ENCODE measurements at places on chromosomes 1 and 21.
A peak's percentile ranks its signal among the peaks of the same experiment; 100 is the strongest.

DNA sequence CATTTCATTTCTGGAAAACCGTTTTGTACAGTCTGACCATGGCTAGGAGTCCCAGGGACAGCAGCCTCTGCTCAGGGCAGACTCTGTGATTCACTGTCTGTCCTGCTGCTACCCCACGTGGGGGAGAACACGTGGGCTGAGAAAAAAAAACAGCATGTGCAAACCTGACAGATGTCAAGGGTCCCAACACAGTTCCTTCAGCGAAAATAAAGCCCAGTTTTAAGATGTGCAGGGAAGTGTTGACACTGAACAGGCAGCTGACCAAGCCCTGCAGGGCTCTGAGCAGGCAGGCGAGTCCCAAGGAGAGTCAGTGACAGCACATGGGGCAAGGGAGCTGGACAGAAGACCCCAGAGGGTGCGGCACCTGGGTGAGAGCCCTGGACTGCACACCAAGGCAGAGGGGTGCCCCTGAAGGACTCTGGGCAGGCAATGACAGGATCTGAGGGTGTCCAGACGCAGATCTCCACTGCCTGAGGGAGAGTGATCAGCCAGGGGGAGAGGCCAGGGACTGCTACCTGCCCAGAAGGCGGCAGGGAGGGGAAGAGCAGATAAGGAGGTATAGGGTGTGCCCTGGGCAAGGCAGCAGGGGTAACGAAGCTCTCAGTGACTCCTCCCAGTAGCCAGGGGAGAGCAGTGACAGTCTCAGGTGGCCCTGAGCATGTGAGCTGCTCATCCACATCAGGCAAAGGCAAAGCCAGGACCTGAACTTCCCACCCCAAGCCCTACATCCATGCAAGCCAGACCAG is 5.1 kb upstream of the SPATC1L start:
- H3K36me3 ChIP-seq, result peaks cover 51% of the 10 kb centered on the region
- peak; percentile 61 for DNase-seq
- H3K4me3 ChIP-seq, result no peak overlapping the region
- no peaks in the 10 kb centered on the region for H3K27me3 ChIP-seq
- no peak overlapping the region for H3K27ac ChIP-seq
- H3K4me1 ChIP-seq, result peaks cover 30% of the 10 kb centered on the region

GRCh38 chr1:223645903-223646302 is 19.6 kb downstream of the CAPN8 start:
- no peak overlapping the region for H3K27ac ChIP-seq
- peaks cover 89% of the 10 kb centered on the region for H3K27me3 ChIP-seq
- no peaks in the 10 kb centered on the region for H3K36me3 ChIP-seq

DNA sequence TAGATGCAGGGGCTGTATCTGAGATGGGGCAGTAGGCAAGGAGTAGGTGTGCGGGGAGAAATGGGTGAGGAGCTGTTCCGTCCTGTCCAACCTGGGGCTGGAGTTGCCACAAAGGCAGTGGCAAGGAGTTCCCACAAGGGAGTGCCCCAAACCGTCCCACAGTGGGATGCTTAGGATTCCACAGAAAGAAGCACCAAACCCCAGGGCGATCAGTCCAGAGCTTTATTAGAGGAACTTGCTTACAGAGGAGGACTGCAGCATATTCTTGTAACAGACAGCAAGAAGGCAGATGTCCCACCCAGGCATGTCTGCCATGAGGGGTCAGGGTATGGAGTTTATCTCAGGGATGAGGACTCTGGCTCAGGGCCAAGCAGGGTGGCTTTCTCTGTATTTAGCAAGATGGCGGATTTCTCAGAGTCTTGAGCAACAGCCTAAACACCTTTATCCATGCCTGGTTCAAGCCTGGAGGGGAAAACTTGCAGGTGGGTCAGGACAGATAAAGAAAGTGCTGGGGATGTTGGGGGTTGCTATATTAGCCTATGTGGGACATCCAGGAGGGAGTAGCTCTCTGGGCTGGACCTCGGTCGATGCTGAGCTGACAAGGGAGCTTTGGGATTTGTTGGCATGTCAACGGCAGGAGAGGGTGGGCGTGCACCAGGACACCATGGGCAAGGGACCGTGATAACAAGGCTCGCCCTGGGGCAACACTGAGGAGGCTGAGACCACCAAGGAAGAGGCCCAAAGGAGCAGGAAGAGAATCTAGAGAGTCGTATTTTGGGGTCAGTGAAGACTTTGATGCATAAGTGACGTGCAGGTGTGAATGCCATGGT is 32.8 kb downstream of the OBSCN start:
- H3K36me3 ChIP-seq, result peaks cover 48% of the 10 kb centered on the region
- no peaks in the 10 kb centered on the region for H3K4me1 ChIP-seq
- no peaks in the 10 kb centered on the region for H3K27me3 ChIP-seq

DNA sequence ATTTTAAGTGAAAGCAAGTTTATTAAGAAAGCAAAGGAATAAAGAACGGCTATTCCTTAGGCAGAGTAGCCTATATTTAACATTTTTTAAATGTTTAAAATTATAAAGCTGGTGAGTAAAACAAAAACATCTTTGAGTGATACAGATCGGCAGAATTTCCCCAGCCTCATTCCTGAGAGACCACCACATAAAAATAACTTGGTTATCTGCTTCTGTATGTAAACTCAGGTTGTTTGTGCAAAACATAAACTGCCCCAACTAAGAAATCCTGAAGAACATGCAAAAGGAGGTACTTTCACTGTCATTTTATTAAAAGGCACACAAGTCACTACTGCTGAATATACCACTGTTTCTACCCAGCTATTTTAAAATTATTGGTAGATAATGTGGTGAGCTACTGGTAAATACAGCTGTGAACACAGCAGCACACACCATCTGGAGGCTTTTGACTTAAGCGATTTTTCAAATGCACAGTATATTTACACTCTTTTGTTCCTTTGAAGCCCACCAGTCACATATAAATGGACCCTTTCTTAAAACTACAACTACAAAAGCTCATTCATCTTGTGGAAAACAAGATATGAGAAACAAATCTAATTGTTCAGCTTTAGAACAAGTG is 119.3 kb downstream of the RERE start:
- H3K36me3 ChIP-seq, result no peaks in the 10 kb centered on the region
- H3K4me3 ChIP-seq, result no peak overlapping the region
- DNase-seq, result no peak
- no peak overlapping the region for H3K27ac ChIP-seq
- H3K27me3 ChIP-seq, result no peaks in the 10 kb centered on the region

DNA sequence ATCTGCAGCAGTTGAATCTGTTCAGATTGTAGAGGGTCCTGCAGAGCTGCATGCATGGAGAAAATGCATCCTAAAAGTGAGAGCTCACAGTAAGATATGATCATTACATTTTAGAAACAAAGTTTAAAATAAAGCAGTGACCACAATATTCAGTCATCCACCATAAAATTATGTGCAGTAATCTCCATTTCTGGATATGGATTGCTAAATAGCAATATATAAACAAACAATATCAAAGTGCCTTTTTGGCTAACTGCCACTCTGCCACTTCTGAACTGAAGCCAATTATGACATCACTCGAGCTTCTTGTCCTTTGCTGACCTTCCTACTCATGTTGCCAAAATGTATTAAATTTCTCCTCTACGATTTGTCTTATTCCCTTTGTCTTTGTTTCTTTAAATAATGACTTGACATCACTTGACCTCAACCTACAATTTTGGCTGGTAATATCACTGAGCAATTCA is 262.0 kb upstream of the CXADR start:
- H3K27ac ChIP-seq, result no peak overlapping the region
- DNase-seq, result no peak
- H3K4me3 ChIP-seq, result no peak overlapping the region
- H3K36me3 ChIP-seq, result no peaks in the 10 kb centered on the region
- H3K4me1 ChIP-seq, result no peaks in the 10 kb centered on the region
- no peaks in the 10 kb centered on the region for H3K27me3 ChIP-seq

GRCh38 chr1:43558346-43558841 is 27.7 kb downstream of the PTPRF start:
- no peak overlapping the region for H3K27ac ChIP-seq
- H3K4me3 ChIP-seq, result no peak overlapping the region
- no peaks in the 10 kb centered on the region for H3K27me3 ChIP-seq

GRCh38 chr1:84480650-84481049 is 1.6 kb downstream of the RPF1 start:
- no peaks in the 10 kb centered on the region for H3K4me1 ChIP-seq
- H3K36me3 ChIP-seq, result peaks cover 10% of the 10 kb centered on the region
- no peak overlapping the region for H3K27ac ChIP-seq
- no peaks in the 10 kb centered on the region for H3K27me3 ChIP-seq

Data from mesenchymal stem cell (in vitro differentiated cells and primary cell).